ENCODE measurements at places on chromosomes 6 and 20.

DNA sequence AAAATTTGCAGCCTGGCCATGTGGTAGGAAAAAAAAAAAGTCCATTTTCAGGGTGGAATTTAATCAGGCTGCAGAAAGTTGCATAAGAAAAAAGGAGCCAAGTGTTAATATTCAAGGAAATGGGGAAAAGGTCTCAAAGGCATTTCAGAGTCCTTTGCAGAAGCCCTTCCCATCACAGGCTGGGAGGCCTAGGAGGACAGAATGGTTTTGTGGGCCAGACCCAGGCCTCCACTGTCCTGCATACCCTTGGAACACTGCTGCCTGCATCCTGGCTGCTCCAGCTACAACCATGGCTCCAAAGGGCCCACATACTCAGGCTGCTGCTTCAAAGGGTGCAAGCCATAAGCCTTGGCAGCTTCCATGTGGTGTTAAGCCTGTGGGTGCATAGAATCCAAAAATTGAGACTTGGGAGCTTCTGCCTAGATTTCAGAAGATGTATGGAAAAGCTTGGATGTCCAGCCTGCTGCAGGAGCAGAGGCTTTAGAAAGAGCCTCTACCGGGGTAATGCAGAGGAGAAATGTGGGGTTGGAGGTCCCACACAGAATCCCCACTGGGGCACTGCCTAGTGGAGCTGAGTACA lies 239.0 kb upstream of the STXBP5 start:
- DNase-seq: no peak

GRCh38 chr6:33783781-33784520 lies 5.0 kb downstream of the LEMD2 start:
- DNase-seq: no peak

DNA sequence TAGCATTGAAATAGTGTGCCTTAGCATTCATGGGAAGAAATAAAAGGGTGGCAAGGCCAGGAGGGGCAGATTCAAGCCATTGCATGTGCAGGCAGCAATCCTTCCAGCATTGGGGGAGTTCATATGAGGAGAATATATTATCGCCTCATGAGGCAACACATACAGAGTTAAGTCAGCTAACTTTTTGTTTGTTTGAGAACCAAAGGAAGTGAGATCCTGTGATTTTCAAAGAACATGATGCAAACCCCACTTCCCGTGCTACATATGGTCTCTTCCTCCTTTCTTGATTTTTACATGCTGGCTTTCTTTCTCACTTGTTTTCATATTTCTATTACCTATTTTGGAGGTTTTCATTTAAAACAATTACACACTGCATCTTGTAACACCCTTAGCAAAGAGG lies 579.7 kb upstream of the ARID1B start:
- DNase-seq: no peak

DNA sequence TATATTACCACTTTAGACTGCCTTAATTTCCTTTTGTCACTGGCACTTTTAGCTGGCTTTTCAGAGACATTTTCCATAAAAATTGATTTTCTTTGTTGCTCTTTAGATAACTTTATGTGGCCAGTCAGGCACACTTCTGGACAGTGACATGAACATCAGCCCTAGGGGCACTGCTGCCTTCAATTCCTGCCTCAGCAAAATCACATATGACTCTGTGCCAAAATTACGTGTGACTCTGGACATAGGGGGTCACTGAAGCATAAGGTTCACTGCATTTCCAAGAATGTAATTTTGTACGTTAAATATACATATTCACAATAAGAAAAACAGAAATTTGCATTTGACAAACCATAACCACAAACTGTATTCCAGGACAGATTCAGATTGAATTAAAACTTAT lies 66.5 kb downstream of the ESF1 start:
- DNase-seq: no peak

GRCh38 chr6:122747573-122747972 lies 31.9 kb upstream of the FABP7 start:
- no peak for DNase-seq

- no peak for DNase-seq
These were observed 32.0 kb downstream of the GNAS-AS1 start for GRCh38 chr20:58818586-58819285.

DNA sequence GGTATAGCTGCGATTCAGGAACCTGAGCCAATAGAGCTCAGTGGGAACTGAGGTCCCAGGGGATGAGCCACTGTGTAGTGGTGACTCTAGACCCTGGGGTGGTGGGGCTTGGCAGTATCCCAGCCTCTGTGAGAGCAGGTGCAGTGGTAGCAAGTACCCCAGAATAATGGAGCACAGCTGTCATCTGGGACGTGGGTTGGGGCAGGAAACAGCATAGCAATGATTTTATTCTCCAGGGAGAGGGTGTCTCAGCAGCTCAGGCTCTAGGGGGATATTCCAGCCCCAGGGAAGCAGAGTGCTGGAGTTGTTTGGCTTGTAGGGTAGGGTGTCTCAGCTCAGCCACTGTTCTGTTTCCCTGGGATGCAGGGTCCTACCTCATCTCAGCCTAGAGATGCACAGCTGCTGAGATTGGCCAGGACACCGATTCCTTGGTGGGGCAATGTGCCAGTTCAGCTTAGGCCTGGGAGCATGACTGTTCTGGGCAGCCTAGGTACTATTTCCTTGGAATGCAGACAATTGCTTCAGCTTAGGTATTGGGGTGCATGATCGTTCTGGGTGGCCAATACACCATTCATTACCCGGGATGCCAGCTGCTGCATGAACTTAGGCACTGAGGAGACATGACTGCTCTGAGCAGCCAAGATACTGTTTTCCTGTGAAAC lies 34.0 kb upstream of the NUP153 start:
- no peak for DNase-seq

- peak; percentile 79 for DNase-seq
These were observed 18.4 kb upstream of the ZNF76 start for GRCh38 chr6:35240838-35241801.

GRCh38 chr20:3820901-3821727 lies 767 bp downstream of the AP5S1 start:
- no peak for DNase-seq

- DNase-seq: no peak
These were observed 40.3 kb downstream of the KIF6 start for GRCh38 chr6:39684790-39685488.

DNA sequence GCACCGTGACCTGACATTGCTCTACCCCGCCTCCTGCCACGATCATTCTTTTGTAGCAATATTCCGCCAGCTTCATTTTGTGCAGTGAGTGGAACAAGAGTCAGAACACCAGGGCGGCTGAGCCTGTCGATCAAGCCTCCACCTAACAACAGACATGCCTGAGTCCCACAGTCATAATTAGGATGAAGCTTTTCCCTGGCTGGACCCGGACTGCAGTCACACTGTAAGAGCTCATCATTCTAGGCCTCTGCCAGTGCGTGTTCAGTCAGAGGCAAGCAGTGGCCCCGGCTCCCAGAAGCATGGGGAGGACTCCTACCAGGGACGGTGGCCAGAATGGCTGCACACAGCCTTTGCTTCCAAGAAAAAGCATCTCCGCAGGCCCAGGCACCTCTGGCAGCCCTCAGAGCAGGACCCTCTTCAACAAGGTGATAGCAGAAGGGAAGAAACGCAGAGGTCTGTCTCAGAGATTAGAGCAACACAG lies 23.2 kb upstream of the UNC93A start:
- no peak for DNase-seq

- no peak for DNase-seq
These were observed 701.8 kb upstream of the FLRT3 start for GRCh38 chr20:15039088-15039752.

DNA sequence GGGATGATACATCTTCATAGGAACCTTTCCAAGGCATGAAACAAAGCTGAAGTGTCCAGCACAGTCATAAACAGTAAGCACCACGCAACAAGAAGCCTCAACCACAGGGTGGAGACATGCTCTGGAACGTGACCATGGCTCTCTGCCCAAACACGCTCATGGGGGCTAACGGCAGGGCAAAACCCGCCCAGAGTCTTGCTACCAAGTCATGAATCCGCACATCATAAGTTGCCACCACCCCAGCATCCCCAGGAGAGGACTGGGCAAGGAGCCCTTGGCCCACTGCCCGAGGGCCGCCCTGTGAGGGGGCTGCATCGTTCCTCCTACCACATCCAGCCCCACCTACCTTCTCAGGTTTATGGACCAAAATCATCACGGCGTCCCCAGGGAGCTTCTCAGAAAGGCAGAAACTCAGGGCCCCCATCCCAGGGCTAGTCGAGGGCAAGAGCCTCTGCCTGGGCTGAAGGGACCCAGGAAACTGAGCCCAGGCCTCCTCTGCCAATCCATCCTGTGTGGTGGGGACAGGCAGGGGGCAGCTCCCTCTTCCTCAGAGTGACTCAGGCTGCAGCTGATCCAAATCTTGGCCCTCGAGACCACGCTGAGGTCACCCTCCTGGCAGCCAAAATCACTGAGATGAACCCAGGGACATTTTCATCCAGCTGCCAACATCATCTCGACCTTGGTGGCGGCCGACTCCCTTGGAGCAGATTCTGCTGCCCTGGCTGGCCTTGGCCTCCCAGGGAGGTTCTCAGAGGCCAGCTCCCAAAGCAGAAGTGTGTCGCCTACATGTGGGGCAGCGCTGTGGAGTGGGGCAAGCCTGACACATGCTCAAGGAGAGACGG lies 42.6 kb downstream of the BMP7 start:
- DNase-seq: no peak

- DNase-seq: no peak
These were observed 142.4 kb downstream of the GMDS start for GRCh38 chr6:2102966-2103365.

DNA sequence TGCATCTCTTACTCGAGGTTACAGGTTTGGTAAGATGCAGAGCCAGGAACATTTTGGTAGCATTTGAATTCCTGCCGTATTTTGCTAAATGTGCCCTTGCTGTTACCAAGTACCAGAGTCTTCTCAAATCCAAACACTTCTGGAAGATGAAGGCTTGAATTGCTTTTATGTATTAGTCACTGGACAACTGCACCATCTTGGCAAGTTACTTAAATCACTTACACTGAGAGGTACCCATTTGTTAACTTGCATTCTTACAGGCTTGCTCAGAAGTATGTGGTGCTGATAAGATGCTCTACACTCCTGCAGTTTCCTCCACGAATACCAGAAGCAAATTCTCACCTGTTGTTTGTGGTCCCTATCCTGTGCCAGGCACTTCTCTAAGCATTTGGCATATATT lies 12.7 kb downstream of the IL22RA2 start:
- no peak for DNase-seq

- DNase-seq: no peak
These were observed 256.5 kb downstream of the FARS2 start for GRCh38 chr6:5517796-5518195.

- DNase-seq: no peak
These were observed 45.4 kb downstream of the MYB start for GRCh38 chr6:135226537-135226936.

GRCh38 chr6:121032268-121033006 lies 301.8 kb downstream of the TBC1D32 start:
- DNase-seq: no peak

DNA sequence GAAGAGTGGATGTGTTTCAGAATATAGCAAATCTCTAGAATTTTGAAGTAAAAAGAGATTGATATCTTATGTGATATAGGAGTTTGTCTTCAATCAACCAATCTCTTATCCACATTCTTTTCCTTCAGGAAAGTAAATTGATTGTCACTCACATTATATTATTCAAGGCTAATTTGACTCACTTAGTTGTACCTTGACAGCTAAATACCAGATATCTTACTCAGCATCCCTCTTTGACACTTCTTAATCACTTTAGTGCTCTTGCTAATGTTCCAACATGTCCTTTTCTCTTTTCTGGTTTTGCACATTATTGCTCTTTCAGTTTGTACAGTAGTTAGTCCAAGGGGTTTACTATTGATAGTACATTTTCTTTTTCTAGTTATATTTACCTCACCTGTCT lies 286.9 kb upstream of the PTCHD4 start:
- no peak for DNase-seq

DNA sequence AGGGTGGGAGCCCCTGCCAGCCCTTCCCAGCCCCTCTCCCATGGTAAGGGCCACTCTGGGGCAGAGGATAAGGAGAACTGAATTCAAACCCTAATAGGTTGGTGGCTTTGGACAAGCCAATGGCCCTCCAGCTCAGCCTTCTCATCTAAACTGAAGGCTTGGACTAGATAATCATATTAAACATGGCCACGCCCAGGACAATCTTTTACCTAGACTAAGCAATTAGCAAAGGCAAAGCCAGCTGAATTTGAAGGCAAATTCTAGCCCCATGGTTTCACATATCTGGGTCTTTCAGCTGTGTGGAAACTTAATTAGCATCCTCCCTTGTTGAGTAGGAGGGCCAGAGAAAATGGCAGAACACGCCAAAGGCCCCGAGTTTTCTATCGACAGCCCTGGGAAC lies 10.7 kb downstream of the SLC22A23 start:
- no peak for DNase-seq

DNA sequence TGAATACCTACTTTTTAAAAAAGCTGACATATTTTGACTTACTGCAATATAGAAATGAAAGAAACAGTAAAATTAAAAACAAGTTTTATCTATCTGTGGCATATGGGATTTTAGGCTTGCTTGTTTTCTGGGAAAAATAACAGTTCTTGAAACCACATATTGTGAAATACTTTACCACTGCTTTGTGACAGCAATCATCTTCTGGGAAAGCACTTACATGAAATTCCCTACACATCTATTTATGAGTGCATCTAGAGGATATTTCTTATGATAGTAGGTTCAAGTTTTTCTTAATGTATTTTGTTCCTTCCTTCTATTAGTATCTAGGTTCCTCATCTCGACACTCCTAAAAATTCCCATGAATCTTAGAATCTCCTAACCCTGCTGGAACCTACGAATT lies 75.2 kb downstream of the STXBP5 start:
- no peak for DNase-seq

DNA sequence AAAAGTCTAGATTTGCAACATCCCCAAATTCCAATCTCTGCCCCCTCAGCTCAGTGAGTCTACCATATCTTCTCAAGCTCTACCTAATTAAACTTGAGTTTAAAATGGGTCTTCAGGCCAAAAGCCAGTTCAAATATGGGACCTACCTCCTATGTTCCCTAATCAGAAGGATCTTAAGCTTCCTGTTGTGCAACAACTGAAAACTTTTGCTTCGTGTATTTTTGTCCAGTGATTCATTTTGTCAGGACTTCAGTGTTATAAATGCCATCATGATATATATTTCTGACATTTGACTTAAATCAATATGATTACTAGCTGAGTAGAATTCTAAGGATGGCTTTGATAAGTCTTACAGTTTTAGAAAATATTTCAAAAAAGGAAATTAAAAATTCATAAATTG lies 622.6 kb upstream of the PTCHD4 start:
- DNase-seq: no peak

DNA sequence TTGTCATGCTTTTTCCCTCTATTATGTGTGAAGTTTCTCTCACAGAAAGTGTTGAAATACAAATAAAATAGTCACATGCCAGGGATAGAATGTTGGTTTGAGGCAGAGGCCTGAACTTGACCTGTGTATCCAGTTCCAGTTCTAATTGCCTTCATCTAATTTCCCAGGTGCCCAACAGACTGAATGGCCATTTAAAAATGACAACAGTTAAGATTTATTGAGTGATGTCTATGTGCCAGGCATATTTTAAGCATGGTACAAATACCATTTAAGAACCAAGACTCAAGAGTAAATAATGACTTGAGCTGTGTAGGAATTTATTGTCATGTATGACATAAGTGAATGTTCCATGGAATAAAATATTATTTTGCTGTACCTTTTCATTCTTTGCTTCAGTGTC lies 87.6 kb upstream of the EMILIN3 start:
- DNase-seq: no peak

GRCh38 chr6:50289366-50289765 lies 239.6 kb upstream of the DEFB112 start:
- no peak for DNase-seq

All from GM12892 (cell line).